SJSA1 (cell line): ENCODE measurements at places on chromosomes 3 and 15. TPM values are rescaled to one million over a fixed set of nuclear protein-coding genes. Genes with fewer than 3 reads are reported as not detected.

GRCh38 chr3:122975924-122976293 lies 51.7 kb downstream of the SEMA5B start:
- H3K4me1 ChIP-seq = peaks cover 3% of the 10 kb centered on the region; the same call in 1 of the 2 replicates
- no peaks in the 10 kb centered on the region for H3K36me3 ChIP-seq
- H3K27me3 ChIP-seq = peaks cover 16% of the 10 kb centered on the region

The CCDC33 gene
- total RNA-seq = not detected in 2 replicates

- no peaks in the 10 kb centered on the region for H3K36me3 ChIP-seq
- no peak overlapping the region for H3K4me3 ChIP-seq
- no peaks in the 10 kb centered on the region for H3K27me3 ChIP-seq
- no peak for DNase-seq
Measured at GRCh38 chr3:120797857-120798256, 55.3 kb downstream of the GTF2E1 start.

- no peaks in the 10 kb centered on the region for H3K27me3 ChIP-seq
- no peak overlapping the region for H3K4me3 ChIP-seq
- DNase-seq = no peak
- peaks cover 28% of the 10 kb centered on the region for H3K36me3 ChIP-seq
- peaks cover 26% of the 10 kb centered on the region for H3K4me1 ChIP-seq
Measured at GRCh38 chr3:123609063-123609462, 24.2 kb upstream of the HACD2 start.

DNA sequence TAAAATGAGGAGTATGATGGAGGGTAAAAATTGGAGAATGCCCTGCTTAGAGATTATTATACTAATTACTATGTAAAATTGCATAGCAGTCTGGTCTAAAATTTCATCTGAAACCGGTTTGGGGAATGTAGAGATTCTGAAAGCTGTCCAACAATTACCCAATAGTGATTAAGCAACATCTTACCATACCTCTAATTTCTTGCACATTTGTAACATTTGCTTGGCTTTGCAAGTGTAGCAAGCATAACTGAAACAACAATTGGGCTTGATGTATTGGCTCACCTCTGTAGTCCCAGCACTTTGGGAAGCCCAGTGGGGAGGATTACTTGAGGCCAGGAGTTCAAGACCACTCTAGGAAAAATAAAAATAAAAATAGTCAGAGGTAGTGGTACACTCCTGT lies 17.4 kb downstream of the AADACL2 start:
- H3K36me3 ChIP-seq = no peaks in the 10 kb centered on the region
- H3K27ac ChIP-seq = no peak overlapping the region
- no peak for DNase-seq

The ANKUB1 gene
- 0.31 TPM in 1 of 2 replicates, not detected in the other for total RNA-seq

- H3K36me3 ChIP-seq = no peaks in the 10 kb centered on the region
- no peak overlapping the region for H3K27ac ChIP-seq
- H3K27me3 ChIP-seq = no peaks in the 10 kb centered on the region
- no peak overlapping the region for H3K4me3 ChIP-seq
- no peaks in the 10 kb centered on the region for H3K4me1 ChIP-seq
Measured at GRCh38 chr3:34107669-34108068, 309.2 kb downstream of the PDCD6IP start.

The RBM15B gene
- 10.4 and 16.9 TPM in 2 replicates for total RNA-seq

The UBP1 gene
- 14.9 and 20.8 TPM in 2 replicates for total RNA-seq

GRCh38 chr15:57345584-57345983 lies 30.7 kb upstream of the CGNL1 start:
- no peak overlapping the region for H3K4me3 ChIP-seq
- DNase-seq = no peak
- H3K27ac ChIP-seq = no peak overlapping the region
- 0 out of 2 replicates have a peak, but pooled peaks cover 3% of the 10 kb centered on the region for H3K4me1 ChIP-seq
- no peaks in the 10 kb centered on the region for H3K36me3 ChIP-seq

The IDH3A gene
- 64.6 and 66.8 TPM in 2 replicates for total RNA-seq
